ENCODE measurements at places on chromosomes 6 and 20.

DNA sequence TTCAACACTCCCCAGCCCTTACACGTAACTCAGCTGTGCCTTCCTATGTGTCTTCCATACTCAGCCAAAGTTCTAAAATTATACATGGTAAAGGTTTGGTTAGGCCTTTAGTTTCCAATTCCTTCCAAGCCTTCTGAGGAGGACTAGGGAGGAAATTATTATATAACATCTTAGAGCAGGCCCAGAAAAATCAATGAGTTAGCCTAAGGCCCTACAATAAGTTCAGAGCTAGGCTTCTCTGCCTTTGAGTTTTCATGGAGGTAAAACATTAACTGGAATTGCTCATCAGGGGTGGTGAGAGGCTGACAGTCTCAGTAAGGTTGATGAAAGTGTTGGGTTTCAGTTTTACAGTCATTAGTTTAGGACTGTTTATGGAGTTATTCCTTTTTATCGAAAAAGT lies 286.0 kb downstream of the ADGB start:
- H3K4me3 ChIP-seq: no peak overlapping the region
- DNase-seq: no peak
- H3K36me3 ChIP-seq: no peaks in the 10 kb centered on the region
- no peaks in the 10 kb centered on the region for H3K27me3 ChIP-seq
- peaks cover 42% of the 10 kb centered on the region for H3K4me1 ChIP-seq
- no peak overlapping the region for H3K27ac ChIP-seq

GRCh38 chr6:151647976-151648639 lies 154.3 kb downstream of the CCDC170 start:
- H3K27ac ChIP-seq: no peak overlapping the region
- no peak overlapping the region for H3K4me3 ChIP-seq
- peak; percentile 56 for DNase-seq
- H3K36me3 ChIP-seq: no peaks in the 10 kb centered on the region

DNA sequence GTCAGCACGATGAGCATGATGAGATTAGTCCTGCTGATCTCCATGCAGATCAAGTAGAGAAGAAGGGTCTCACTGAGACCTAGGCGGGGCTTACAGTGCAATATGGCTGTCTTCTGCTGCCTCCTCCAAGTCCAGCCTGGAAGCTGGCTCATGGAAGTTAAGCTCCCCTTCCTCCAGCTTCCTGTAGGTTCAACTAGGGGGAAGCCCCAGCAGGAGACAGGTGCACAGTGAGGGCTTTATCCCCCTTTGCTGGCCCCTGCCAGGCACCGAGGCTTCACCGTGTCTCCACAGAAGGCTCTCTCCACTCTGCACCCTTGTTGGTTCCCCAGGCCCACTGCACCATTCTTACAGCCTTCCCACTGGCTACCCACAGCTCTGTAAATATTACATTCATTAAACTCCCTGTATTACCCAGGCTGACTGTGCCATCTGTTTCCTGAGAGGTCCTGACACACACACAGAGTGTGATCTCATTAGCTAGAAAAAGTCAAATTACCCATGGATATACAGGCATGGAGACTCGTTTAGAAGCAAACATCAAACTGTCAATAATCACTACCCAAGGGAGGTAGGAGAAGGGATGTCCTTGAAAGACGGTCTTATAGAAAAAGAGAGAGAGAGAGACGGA lies 90.4 kb downstream of the SLC2A10 start:
- H3K4me3 ChIP-seq: no peak overlapping the region
- H3K27me3 ChIP-seq: peaks cover 9% of the 10 kb centered on the region

- no peak overlapping the region for H3K4me3 ChIP-seq
- no peak for DNase-seq
- no peaks in the 10 kb centered on the region for H3K4me1 ChIP-seq
- no peak overlapping the region for H3K27ac ChIP-seq
- no peaks in the 10 kb centered on the region for H3K27me3 ChIP-seq
- no peaks in the 10 kb centered on the region for H3K36me3 ChIP-seq
Measured at GRCh38 chr6:100962466-100962865, 81.3 kb upstream of the ASCC3 start.

DNA sequence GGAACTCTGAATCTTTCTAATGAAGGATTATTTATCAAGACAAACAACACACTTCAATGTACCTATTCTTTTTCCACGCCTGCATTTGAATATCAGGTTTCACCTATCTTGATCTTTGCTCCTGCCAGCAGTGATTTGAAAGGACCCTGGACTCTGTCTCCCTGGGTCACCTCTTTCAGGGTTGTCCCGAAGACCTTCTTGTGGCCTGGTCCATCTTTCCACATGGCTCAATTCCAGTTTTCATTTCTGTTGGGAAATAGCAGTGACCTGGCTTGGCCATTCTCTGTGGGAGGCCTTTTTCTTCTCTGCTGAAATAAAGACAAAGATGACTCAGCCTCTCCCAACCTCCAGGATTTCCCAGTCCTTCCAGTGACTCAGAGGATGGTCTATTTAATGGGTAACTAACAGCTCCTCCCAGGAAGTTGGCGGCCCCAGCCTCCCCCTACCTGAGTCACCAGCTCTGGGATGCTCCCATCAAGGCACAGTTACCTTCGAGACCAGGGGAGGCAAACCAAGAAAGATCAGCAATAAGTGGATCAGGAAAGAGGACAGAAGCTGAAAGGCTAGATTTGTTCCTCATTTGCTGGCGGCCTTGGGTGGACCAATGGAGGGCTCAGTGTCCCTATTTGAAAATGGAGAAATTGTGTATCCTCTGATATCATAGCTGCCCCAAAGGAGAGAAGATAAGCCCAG lies 120.2 kb upstream of the RNF24 start:
- DNase-seq: no peak
- no peaks in the 10 kb centered on the region for H3K36me3 ChIP-seq
- peak overlapping the region; percentile 51 for H3K27ac ChIP-seq
- no peak overlapping the region for H3K4me3 ChIP-seq
- peaks cover 15% of the 10 kb centered on the region for H3K27me3 ChIP-seq

DNA sequence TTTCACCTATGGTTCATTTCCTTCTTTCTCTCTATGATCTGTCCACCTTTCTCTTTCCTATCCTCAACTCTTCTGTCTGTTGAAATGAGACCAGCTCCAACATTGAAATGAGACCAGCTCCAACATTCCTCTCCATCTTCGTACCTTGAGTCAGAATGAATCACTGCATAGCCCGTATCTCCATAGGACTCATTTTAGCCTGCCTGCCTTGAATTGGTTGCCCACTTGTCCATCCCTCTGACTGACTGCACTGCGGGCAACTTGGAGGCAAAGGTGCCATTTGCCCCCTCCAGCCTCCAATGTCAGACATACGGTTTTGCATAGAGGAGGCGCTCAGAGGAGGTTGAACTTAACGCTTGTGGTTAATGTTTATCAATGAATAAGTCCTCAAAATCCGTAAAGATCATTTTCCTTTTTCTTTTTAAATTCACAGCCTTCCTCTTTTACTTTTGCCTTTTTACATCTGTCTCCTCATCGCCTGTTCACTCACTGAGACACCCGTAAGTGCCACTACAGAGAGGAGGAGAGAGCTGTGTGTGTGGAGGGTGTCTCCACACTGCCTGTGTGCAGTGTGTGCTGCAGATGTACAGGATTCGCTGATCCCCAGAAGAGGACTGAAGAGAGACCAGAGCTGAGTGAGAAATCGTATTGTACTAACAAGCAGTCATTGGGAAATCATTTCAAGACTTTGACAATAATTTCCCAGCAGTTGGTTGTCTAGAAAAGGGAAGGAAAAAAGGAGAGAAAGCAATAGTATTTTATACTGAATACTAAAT lies 579.6 kb upstream of the MAP3K7 start:
- no peaks in the 10 kb centered on the region for H3K36me3 ChIP-seq
- no peak for DNase-seq
- H3K27me3 ChIP-seq: peaks cover 13% of the 10 kb centered on the region
- H3K27ac ChIP-seq: no peak overlapping the region
- peaks cover 3% of the 10 kb centered on the region for H3K4me1 ChIP-seq

DNA sequence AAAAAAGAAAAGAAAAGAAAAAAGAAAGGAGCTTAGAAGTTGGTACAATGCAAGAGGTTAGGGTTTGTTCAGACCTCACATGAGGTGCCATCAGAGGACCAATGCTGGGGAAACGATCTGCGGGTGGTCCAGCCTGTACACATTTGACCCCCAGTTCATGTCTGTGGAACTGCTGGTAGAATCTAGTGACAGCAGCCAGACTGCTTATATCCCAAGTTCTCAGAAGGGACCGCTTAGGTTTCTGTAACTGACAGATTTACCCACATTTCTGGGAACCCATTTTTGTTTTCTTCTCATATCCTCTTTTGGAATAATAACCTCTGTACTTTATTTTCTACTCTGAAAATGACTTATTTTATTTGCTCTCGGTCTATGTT lies 4.7 kb downstream of the PPP1R18 start:
- no peak overlapping the region for H3K27ac ChIP-seq
- no peak for DNase-seq
- H3K36me3 ChIP-seq: peaks cover 37% of the 10 kb centered on the region
- H3K4me3 ChIP-seq: peak overlapping the region; percentile 87
- peaks cover 9% of the 10 kb centered on the region for H3K27me3 ChIP-seq

DNA sequence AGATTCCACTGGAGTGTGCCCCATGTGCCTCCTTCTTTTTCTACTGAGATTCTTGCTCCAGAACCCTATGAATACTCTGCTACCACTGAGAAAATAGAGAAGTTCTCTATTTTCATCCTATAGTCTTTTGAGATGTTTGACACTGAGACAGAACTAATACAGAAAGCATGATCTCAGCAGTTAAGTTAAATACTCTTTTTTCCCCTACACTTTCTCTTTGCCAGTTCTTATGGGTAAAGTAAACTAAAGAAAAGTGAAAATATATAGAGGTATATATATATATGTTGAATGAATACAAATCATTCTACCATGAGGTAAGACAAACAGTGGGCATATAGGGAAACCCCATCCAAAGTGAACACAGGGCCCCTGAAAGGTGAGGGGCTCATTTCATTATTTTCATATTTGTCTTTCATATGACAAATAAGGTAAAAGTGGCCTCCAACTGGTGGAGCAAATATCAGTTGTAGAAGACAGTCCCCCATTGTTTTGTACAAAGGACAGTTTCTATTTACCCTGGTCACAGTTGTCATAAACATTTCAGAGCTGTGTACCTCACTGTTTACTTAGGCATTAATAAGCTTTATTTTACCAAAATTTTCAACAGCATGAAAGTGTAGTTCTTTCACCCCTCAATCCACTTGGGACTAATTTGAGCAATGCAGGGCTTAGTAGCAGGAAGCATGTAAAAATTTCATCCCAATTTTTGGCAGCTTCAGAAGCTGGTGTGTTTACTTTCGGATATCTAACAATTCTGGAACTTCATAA lies 188.3 kb upstream of the MARCKS start:
- no peak overlapping the region for H3K4me3 ChIP-seq
- no peak for DNase-seq
- peaks cover 3% of the 10 kb centered on the region for H3K27me3 ChIP-seq

Measured in nephron progenitor cell (in vitro differentiated cells).